ENCODE measurements at places on chromosomes 6 and 20.
A peak's percentile ranks its signal among the peaks of the same experiment; 100 is the strongest.

- DNase-seq = no peak
Measured at GRCh38 chr6:9554806-9555205, 860.1 kb downstream of the TFAP2A start.

DNA sequence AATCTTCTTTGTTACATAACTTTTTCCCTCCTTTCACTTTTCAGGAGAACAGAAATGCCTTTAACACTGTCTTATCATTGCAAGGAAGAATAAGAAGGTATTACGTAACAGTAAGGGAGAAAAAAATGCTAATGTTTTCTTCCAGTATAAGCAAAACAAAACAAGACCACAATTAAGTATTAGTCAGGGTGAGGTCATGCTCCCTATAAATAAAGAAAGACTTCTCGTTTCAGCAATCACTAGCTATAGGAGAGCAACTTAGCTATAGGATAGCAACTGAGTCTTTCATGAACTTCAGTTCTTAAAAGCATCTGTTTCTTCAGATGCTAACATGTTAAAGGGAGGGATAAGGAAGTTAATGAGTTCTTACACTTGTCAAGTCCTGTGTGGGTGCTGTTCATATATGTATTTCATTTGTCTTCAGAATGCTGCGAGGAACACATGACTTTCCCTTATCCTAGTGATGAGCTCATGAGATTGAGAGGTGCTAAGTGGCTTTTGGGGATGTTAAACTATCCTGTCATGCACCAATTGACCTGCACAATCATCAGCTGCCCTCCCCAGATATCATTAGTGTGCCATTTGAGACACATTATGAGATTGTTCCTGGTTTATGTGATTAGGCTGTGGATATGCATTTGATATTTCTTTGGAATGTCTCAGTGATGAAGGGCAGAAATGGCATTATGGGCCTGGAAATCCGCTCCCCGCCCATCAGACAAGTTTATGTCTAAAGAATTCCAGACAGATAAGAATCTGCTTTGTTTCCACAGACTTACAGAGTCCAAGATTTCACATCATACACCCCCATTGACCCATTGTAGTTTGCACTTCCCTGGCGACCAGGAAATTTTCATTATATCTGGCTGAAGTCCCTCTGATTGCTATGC lies 37.5 kb downstream of the LAMA4 start:
- no peak for DNase-seq

DNA sequence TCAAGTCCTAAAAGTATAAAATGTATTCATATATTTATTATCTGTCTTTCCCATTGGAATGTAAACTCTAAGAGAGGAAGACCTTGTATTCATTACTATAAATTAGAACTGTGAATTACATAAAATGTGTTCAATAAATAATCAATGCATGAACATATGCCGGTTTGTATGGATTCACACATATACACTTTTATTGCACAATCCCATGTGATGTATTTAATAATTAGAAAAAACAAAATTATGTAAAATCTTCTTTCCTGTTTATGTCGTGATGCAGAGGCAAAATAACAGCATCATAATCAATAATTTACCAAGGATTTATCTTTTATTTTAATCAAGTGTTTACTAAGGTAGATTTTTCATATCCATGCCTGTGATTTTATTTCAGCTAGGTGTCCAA lies 240.5 kb downstream of the KHDRBS2 start:
- DNase-seq = no peak

GRCh38 chr20:63333241-63333836 lies 27.8 kb downstream of the CHRNA4 start:
- DNase-seq = no peak

DNA sequence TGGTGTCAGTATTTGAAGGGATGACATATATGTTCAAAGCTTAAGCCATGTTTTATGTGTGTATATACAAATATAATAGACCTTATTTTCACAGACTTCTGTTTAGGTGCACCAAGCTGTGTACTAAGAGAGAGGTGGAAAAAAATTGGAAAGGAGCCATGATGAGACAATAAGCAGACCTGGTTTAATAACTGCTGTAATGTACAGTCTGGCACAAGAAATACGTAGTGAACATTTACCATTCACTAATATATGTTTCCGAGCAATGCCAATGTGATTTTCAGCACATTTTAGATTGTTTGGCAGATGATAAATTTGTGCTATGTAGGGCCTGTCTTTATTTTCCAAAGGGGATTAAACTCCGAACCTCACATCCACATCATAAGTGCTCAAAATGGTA lies 116.3 kb downstream of the KHDC1L start:
- no peak for DNase-seq

GRCh38 chr6:10722570-10722819 lies 375 bp upstream of the TMEM14C start:
- DNase-seq = no peak

DNA sequence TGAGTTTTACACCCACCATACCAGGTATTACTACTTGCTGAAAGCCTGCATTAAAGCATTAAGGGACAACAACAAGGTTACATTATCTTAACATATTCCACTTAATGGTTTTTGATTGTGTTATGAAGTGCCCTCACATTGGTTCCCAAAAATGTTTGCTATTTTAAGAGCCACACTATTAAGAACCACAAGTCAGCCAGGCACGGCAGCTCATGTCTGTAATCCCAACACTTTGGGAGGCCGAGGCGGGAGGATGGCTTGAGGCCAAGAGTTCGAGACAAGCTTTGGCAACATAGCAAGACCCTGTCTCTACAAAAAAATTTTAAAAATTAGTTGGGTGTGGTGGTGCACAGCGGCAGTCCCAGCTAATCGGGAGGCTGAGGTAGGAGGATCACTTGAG lies 28.2 kb downstream of the ATXN1 start:
- no peak for DNase-seq

GRCh38 chr6:152575621-152576150 lies 61.5 kb downstream of the SYNE1 start:
- no peak for DNase-seq

- DNase-seq = no peak
Measured at GRCh38 chr6:40831381-40831780, 207.6 kb downstream of the UNC5CL start.

DNA sequence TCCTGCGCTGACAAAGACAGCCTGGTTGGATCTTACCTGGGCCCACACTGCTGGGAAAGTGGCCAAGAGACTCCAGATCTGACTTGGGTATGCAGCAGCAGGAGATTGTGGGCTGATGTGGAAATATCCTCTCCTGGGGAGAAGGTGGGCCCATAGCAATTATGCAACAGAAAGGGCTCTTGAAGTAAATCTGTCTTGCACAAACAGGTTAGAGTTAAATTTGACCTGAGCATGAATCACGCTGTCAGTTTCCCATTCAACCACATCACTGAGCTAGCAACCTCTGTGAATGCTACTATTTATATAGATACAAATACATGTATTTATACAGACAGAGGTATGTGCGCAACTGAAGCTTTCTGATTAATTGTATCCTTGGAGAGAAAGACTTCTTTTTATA lies 28.3 kb upstream of the PDYN start:
- no peak for DNase-seq

DNA sequence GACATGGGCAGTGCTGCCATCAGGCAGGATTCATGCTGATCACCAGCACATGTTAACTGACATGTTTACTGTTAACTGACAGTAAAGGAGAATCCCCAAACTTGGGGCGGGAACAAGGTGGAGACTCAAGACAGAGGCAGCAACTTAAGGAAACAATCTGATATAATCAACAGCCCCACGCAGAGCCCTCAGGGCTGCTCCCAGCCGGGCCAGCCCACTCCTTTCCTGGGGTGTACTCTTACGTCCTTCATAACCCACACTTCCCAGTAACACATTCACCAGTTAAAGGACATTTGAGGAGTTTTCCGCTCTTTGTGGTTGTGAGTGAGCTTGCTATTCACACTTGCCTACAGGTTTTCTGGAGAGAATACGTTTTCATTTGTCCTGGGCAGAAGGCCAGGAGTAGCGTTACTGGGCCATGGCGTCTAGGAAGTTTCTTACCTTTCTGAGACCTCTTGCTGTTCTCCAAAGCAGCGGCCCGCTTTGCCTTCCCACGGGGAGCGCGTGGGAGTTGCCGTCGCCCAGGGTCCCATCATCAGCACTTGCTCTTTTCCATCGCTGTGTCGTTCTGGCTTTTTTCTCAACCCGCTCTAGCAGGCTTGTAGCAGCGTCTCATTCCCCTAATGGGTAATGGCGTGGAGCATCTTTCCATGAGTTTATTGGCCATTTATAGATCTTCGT lies 56.4 kb downstream of the FOXF2 start:
- no peak for DNase-seq

DNA sequence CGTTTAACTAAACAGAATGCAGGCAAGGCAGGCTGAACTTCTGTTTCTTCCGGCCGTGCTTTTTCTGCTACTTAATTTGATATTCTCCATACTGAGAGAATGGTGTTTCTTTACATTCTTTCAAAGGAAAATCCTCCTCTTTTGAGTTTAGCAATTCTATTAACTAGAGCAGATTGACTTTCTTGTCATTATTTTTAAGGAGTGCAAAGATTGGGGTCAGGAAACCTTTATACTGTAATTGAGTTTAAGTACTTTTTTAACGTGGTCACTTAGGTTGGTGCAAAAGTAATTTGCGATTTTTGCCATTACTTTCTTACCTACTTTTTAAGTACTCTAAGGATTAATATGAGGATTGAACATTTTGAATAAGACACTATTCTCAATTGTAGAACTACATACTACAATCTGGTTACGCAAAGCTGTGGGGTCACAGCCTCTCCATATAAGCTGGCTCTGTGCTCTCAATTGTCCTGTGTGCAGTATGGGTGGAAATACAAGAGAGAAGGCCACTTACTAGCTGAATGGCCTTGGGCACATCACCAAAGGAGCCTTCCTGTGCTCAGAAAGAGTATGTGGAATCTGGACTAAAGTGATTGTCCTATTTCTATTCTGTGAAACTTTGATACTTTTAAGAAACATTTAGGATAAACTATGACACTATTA lies 16.7 kb downstream of the HECA start:
- no peak for DNase-seq

DNA sequence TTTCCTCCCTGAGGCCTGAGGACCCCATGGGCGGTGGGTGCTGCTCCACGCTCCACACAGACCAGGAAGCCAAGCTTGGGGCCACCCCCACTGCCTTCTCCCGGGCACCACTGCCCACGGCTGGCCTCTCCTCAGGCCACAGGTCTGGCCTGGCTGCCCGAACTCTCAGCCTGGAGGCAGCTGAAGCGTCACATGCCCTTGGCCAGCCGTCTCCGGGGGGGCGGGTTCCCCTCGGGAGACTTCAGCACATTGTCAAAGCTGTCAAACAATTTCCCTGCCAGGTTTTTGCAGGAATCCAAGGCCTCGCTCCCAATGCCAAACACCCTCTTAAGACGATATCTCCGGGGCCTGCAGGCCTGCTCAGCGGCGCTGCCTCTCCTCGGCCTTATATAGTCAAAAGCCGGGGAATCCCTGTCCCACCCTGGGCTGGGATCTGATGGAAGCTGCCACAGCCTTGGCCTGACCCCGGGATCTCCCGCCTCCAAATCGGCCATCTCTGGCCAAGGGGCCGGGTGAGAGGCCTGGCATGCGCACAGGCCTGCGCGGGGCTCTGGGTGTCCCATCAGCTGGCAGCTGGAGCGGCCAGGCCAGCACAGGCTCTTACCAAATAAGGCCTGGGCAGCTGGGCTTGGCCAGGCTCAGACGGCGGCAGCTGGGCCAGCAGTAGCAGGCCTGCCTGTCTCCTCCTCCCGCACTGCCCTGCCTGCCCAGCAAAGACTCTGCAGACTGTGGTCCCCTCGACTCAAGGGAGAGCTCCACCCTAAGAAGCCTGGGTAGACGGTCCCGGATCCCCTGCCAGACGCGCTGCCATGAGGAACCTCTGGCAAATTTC lies 49.7 kb downstream of the RBM38 start:
- no peak for DNase-seq

GRCh38 chr6:20790032-20790791 lies 256.0 kb downstream of the CDKAL1 start:
- no peak for DNase-seq

DNA sequence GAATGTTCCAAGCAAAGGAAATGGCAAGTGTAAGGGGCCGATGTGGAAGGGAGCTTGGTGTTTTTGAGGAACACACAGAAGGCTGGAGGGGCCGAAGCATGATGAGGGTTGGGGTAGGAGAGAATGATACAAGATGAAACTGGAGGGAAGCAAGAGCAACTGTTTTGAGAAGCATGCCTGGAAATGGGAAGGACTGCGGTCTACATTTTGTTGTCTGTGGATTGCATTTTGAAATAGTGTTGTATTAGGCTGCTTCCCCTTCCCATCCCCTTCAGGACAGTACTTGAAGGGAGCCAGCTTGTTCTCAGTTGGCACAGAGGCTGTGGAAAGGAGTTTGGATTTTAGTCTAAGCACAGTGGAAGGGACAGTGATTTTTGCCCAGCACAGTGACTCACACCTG lies 2.2 kb downstream of the TM9SF4 start:
- DNase-seq = no peak

DNA sequence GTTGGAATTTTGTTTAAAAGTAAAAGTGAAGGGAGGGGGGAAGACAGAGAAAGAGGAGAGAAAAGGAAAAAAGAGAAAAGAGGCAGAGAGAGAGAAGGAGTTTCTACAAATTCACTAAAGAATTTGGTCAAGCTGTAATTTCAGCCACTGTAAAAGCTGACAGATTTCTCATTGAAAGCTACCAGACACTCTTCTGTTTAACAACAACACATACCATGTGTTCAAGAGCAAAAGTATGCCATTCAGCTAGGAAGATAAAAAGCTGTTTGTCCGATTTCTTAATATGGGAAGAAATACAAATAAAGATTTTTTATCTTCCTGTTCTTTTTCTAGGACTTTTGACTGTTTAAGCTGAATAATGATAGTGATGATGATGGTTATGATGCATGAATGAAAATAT lies 204.8 kb upstream of the RSPO3 start:
- DNase-seq = no peak

- DNase-seq = no peak
Measured at GRCh38 chr6:119241111-119241465, 108.5 kb downstream of the MAN1A1 start.

GRCh38 chr6:35737413-35738211 lies 780 bp downstream of the ARMC12 start:
- no peak for DNase-seq

- no peak for DNase-seq
Measured at GRCh38 chr6:140095532-140095931, 721.1 kb upstream of the CITED2 start.

- no peak for DNase-seq
Measured at GRCh38 chr6:153044295-153044694, 41.8 kb upstream of the MTRF1L start.

GRCh38 chr6:157944983-157945931 lies 36.4 kb upstream of the SYNJ2 start:
- peak; percentile 28 for DNase-seq

Measured in non-pigmented ciliary epithelial cell (primary cell).